ENCODE measurements at places on chromosomes 7 and 10.

DNA sequence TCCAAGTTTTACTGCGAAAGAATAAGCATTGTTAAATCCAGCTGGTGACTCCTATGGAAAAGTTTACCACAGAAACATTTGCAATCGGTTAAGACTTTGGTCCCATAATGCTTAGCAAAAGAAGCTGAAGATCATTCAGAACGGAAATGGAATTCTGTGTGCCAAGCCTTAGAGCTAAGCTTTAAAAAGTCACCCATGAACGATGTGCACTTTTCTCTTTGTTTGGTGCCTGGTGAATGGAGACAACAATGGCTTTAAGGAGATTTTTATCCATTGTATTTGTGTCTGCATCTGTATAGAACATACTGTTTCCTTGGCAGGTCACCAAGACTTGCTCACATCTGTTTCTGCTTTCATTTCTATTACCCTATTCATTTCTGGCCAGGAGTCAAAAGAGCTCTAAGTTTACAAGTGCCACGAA is 26.3 kb upstream of the COL1A2 start:
- DNase-seq, result no peak

DNA sequence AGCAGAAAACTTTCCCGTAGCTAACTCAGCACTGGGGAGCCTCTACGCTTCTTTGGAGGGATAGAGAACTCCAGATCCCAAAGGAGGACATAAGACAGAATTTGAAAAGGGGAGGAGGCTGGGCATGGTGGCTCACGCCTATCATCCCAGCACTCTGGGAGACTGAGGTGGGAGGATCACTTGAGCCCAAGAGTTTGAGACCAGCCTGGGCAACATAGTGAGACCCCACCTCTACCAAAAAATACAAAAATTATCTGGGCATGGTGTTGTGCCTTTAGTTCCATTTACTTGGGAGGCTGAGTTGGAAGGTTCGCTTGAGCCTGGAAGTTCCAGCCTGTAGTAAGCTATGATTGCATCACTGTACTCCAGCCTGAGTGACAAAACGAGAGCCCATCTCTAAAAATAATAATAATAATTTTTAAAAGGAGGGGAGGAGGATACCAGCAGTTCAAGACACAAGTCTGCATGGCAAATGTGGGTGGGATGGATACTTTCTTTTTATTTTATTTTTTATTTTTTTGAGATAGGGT is 165.9 kb upstream of the SH2B2 start:
- DNase-seq, result no peak

DNA sequence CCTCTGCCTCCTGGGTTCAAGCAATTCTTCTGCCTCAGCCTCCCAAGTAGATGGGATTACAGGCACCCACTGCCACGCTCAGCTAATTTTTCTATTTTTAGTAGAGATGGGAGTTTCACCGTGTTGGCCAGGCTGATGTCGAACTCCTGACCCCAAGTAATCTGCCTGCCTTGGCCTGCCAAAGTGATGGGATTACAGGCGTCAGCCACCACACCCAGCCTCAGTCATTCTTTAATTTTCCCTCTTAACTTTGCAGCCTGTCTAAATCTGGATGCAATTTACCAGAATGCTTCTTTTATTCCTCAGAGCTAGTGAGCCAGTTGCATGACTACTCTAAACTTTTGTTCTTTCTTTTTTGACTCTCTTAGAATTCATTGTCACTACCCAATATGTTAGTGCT is 90.5 kb upstream of the CSTF2T start:
- DNase-seq, result no peak

DNA sequence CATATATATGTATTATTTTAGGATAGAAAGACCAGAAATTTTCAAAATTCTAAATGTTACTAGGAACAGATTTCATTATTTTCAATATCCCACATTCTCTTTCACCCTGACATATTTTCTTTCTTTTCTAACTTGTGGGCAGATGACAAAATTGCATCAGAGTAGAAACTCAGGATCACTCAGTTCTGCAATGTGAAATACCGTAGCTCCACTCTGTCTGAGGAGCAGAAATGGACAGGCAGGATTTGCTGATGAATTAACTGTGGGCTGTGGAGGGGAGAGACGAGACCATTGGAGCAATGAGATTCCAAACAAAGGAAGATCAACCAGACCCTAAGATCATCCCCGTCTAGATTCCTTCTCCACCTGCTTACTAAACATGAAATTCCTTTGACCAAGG is 37.0 kb upstream of the SVOPL start:
- DNase-seq, result no peak

DNA sequence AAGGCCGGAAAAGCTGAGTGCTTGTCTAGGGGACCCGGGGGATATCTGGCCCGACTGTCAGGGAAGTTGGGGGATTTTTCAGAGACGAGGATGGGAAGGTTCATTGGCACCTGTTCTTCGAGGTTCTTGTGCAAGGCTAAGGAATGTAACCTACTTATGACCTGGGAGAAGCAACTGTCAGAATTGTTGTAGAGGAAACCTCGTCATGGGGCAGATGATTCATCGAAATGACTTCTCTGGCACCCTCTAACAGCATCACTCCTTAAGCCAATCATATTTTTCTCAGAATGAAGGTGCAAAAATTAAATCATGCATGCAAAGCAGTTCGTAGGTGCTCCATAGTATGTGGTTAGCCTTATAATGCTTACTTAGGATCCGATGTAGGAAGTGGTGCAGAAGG is 58.6 kb downstream of the PLXDC2 start:
- DNase-seq, result no peak

DNA sequence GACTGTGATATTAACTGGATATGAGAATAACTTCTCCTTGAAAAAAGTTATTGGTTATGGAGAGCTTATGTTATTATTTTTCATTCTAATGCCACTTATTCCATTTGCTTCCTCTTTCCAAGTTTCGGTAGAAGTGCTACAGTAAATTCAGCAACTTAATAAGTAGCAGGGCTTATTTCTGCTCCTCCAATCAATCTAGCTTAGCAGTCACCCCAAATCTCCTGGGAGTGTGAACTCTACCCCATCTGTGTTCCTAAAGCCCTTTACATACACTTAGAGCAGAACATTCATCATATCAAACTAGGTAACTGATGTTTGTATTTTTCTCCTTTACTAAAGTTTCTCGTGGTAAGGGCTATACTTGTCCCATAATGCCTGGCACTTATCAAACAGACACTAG is 8.7 kb downstream of the ARL3 start:
- DNase-seq, result no peak

DNA sequence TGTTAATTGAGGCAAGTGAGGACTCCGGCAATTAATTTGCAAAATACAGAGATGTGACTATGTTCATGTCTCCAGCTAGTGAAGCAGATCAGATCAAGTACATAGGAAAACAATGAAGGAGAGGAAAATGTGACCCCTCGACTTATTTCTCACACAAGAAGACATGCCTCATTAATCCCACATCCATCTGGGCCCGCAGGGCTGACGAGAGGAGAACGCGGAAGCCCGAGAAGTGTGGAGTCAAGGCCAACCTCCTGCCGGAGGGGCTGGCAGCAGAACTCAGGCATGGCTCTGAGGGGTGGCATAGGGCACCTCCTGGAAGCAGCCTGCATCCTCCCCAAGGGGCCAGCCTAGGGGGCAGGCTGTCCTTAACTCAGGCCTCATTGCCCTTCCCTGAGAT is 54.4 kb downstream of the ZNF503 start:
- DNase-seq, result no peak

DNA sequence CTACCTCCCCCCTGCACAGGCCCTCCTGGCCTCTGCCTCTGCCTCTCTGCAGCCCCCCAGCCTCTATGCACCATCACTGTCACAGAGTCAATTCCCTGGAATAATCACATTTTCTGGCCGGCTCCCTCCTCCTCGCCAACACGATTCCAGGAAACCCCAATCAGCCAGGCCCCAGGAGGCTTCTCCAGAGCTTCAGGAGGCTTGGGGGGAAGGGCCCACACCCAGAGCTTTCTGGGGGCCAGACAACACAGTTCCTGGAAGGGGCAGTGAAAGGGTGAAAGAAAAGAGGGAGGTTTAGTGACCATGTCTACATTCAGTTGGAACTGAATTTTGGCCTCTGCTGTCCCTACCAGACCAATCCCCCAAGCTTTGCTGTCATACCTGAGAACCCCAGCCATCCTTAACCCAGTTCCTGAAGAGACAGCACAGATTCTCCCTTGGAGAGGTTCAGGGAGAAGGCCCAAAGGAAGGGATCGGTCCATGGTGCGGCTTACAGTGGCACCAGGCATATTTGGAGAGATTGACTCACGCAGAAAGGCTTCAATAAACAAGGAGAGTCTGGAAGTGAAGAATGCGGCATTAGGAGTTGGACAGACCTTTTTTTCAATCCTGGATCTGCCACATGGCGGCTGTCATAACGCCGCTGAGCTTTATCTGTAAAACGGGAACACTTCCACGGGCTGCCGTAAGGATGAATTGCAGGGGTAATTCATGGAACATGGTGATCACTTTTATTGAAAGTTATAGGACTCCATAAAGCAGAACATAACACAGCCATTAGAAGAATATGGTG is 89.0 kb downstream of the NEURL1 start:
- no peak for DNase-seq

GRCh38 chr10:97550336-97551149 is 22.0 kb upstream of the ANKRD2 start:
- DNase-seq, result no peak

DNA sequence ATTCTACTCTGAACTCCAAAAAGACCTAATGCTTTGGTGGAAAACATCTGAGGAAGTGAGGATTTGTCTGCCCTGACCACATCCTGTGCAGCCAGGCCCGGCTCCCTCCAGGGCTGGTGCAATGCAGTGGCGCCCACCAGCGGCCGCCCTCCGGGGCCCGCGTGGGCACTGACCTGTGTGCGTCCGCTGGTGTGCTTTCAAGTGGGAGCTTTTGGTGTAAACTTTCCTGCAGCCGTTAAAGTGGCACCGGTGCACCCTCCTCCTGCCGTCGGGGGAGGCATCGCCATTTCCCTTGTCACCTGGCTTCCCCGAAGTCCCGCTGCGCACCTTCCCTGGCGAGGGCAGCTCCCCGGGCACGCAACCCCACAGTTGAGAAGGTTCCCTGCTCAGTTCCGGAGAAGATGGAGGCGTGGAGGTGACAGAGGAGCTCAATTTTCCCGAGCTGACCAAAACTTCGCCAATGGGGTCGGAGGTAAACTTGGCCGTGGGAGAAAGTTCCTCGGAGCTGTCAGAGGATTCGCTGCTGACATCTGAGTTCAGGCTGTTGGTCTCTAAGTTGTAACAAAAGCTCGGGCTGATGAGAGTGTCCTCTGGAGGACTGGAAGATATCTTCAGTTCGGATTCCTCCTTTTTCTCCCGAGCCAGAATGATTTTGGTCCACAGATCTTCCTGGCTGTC is 3.4 kb downstream of the KLF6 start:
- DNase-seq, result no peak

- DNase-seq, result no peak
Observed at GRCh38 chr10:76921383-76922010, 716.1 kb downstream of the KCNMA1 start.

DNA sequence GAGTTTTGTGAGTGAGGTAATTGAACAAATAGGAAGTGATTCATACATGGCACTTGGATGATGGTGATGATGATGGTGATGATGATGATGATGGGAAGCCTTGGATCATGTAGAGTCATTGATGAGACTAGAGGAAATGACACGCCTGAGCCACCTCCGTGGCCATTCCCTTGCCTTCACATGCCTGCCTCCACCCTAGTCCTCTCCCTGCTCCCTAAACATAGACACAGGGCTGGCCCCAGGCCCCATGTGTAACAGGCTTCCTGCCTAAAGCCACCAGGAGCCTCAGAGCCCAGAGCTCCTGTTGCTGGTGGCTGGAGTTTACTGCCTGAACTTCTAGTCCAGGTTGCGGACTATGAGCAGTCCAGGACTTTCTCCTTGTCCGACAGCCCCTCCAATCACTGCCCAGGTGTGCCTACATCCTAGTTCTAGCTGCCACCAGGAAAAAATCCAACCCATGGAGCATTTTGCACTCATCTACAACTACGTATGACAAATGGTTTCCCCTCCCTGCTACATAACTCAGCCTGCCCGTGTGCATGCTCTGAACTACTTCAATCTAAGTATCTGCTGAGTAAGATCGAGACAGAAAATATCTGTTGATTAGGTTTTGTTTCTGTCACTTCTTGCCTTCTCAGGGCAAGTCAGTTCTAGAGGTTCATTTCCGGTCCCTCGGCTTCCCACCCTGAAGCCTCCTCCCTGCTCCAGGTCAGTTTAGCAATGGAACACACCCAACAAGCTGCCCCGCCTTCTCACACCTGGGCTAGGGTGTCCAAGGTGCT is 35.5 kb upstream of the KDM7A start:
- no peak for DNase-seq

- no peak for DNase-seq
Observed at GRCh38 chr7:158827411-158828132, 1.7 kb downstream of the ESYT2 start.

GRCh38 chr10:38032886-38033285 is 22.4 kb downstream of the ZNF33A start:
- DNase-seq, result no peak

- DNase-seq, result no peak
Observed at GRCh38 chr7:94039368-94040035, 35.3 kb upstream of the BET1 start.

DNA sequence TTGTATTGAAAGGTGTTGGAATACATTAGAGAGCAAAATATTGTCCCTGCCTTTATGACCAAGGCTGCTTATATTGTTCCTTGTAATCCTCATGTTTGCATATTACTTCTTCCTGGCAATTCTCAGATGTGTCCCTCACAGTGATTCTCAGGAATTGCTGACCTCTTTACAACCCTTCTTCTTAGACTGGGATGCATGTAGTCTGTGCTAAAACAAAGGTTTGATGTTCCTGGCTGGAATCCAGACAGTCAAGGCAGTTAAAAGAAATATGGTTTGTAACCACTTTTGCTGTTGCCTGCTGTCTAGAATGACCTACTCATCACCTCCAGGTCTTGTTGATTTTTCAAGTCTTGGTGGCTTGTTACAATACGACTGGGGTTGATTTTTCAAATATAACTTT is 367.6 kb downstream of the HGF start:
- DNase-seq, result no peak

GRCh38 chr7:114110666-114111065 is 191.9 kb upstream of the PPP1R3A start:
- DNase-seq, result no peak

DNA sequence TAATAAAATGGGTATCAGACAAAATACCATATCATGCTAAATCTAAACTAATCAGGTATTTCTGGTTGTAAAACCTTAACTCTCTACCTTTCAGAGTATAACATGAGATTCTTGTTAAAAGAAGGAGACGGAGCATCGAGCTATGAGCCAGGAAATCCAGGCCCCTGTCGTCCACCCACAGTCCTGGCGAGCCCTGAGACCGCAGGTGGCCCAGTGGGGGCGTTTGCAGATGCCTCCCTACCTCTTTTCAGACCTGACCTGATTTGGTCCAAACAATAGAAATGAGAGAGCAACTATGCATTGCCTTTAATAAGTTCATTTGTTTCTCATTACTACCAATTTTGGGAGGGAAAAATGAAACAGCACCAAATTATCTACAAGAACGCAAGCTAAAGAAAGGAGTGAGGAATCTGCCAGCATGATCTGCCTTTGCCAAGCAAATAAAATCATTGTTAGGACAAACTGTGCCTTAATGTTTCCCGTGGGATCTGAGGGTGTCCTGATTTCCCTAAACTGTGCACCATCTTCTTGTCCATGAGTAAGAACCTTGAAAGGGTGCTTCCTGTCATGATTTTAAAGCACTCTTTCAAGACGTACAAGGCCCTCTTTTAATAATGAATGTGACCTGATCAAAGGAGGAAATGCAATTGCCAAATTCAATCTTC is 166.7 kb downstream of the TCERG1L start:
- DNase-seq, result no peak
